ENCODE measurements at places on chromosomes 3 and 15.

DNA sequence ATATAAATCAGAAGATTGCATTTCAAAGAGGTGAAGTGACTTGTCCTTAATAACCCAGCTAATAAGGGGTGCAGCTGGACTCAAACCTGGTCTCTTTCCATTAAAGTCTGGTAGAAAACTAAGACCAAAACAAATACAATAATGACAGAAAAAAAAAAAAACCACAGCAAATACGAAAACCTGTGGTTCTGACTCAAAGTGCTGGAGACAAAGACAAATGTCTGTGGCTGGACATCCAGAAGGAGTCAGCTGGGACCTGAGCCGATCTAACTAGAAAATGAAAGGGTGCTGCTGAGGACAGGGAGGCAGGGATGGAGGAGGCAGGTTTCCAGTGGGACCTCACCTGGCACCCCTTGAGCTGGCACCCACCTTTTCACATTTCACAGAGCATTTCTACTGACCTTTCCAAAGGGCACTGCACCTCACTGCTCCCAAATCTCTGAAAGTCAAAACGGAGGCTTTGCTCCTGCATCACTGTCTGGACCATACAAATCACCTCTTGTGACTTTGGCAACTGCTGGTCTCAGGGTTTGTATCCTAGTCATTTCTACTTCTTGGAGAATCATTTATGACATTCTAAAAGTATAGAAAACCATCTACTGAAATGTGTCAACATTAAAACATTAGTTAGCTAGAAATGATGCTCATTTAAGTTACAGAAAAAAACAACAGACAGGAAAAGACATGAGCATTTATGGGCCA lies 61.7 kb downstream of the CCNL1 start:
- no peak for DNase-seq

- DNase-seq: no peak
These were observed 341 bp downstream of the HEXA start for GRCh38 chr15:72375501-72375845.

- DNase-seq: no peak
These were observed 11.5 kb upstream of the EHD4 start for GRCh38 chr15:41983621-41984571.

DNA sequence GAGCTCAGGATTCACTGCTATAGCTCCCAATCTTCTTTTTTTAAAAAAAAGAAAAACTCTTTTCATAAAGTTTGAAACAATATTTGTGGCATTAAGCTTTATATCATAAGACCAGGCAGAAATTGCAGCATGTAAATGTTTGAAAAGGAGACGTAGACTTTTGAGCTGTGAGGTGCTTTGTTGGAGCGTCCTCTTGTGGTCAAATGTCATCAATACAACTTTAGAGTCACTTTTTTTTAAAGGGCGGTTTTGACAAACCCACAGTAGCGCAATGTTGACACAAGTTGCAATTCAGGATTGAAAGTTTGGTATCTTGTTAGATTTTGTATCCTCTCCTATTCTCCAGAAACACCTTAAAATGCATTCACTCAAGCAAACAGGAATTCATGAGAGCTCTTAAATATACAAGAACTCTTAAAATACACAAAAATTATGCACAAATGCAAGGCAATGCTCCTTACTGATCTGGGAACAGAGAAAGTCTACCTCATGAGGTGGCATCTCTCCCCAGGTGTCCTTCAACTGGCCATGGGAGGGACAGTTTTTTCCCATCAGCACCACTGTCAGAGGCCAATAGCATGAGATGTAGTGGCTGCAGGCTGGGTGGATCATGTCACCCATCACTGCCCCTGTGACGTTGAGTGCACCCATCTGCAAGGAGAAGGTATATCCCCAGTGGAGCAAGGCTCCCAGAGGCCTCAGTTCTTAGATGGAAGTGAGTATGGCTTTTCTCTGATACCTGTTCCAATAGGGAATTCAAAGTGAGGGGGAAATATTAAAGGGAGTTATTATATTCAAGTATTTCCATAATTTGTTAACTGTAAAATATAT lies 70.7 kb downstream of the ANXA2 start:
- peak; percentile 63 for DNase-seq

DNA sequence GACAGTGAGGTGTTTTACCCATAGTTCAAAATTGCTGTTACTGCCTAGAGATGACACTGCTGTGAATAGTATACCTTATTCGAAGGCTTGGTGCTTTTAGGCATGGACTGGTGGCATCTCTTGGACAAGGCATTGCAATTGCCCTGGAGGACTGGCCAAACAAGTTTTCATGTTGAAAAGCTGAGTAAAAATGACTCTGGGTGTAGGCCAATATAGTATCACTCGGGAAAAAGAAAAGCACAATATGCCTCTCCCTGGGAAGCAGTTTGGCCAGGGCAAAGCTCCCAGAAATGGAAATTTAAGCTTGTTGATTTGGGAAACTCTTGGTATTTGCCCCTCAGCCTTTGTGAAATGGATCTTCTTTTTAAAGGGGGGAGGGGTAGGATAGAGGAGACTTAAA lies 54.8 kb downstream of the ZNF609 start:
- no peak for DNase-seq

GRCh38 chr15:67185621-67186225 lies 68.7 kb downstream of the AAGAB start:
- no peak for DNase-seq
